ENCODE measurements at places on chromosomes 13 and 19. TPM values are rescaled to one million over a fixed set of nuclear protein-coding genes. Genes with fewer than 3 reads are reported as not detected.

CGB5 gene
- not detected for polyA plus RNA-seq

EFNA2 gene
- 1.4 TPM for polyA plus RNA-seq

MVB12A gene
- polyA plus RNA-seq: 59.5 TPM

NCAN gene
- polyA plus RNA-seq: 0.10 TPM

DNA sequence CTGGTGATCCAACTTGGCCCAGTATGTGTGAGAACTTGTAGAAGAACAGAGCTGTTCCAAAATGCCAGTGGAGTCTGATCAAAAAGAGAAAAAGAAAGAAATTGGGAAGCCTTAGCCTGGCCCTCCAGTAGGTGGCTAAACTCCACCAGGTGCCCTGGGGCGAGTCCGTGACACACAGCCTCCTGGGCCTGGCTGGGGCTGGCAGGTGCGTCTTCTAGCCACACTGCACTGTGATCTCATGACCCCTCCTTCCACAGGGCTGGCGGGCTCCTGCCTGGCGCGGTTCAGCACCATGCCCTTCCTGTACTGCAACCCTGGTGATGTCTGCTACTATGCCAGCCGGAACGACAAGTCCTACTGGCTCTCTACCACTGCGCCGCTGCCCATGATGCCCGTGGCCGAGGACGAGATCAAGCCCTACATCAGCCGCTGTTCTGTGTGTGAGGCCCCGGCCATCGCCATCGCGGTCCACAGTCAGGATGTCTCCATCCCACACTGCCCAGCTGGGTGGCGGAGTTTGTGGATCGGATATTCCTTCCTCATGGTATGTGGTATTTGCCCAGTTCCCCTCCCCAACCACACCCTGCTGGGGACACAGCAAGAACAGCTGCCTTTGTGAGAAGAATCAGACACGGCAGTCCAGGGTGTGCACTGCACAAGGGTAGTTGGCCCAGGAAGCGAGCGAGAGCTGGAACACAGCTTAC, 53.7 kb downstream of the RAB20 start:
- H3K4me3 ChIP-seq: no peak overlapping the region
- H3K27ac ChIP-seq: peak overlapping the region; percentile 13
- no peak for DNase-seq
- peaks cover 8% of the 10 kb centered on the region for H3K36me3 ChIP-seq
- H3K27me3 ChIP-seq: no peaks in the 10 kb centered on the region
- H3K4me1 ChIP-seq: peaks cover 31% of the 10 kb centered on the region

DNA sequence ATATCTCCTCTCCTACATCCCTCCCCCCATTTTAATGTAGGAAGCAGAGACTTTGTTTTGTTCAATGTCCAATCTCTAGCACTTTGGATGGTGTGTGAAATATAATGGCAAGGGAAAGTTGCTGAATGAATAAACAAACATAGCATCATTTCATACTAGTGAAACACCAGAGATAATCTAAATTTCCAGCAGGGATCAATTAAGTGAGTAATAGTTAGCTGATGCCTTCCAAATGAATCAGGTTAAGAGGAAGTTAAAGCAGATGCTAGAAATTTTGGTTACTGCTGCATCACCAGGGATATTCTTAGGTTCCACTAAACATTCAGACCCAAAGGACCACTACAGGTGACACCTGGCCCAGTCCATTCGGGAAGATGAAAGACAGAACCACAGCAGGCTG, 8.1 kb downstream of the MRPS31 start:
- no peaks in the 10 kb centered on the region for H3K4me1 ChIP-seq
- H3K4me3 ChIP-seq: no peak overlapping the region
- DNase-seq: no peak
- peaks cover 53% of the 10 kb centered on the region for H3K36me3 ChIP-seq
- H3K27me3 ChIP-seq: no peaks in the 10 kb centered on the region
- H3K27ac ChIP-seq: no peak overlapping the region

DNA sequence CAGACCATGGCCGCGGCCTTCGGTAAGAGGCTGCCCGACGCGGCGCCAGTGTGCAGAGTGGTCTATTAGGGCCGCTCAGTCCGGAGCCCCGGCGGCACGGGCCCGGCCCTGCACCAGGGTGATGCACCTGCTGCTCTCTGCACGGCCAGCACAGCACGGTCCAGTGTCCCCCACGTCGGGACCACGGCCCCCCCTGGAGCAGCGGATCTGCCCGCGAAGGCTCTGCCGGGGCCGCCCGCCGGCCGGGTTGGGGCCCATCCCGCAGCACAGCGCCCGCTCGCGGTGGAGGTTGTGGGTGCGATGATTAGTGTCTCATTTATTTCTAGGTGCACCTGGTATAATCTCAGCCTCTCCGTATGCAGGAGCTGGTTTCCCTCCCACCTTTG, 7.9 kb downstream of the PTBP1 start:
- H3K4me3 ChIP-seq: no peak overlapping the region
- H3K36me3 ChIP-seq: peaks cover 100% of the 10 kb centered on the region
- no peaks in the 10 kb centered on the region for H3K27me3 ChIP-seq
- H3K27ac ChIP-seq: no peak overlapping the region
- DNase-seq: no peak
- H3K4me1 ChIP-seq: peaks cover 33% of the 10 kb centered on the region

DNA sequence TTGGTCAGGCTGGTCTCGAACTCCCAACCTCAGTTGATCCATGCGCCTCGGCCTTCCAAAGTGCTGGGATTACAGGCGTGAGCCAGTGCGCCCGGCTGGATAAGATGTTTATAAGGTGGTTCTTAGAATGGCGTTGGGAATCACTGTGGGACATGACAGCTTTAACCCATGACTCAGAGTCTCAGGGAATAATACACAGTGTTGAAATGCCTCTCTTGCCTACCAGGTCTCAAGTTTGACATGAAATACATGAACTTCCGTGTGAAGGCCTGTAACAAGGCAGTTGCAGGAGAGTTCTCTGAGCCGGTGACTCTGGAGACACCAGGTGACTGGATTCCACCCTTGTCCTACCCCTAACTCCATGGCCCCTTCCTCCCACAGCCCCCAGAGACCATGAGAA, 12.6 kb downstream of the FSD1 start:
- DNase-seq: peak; percentile 12
- H3K27ac ChIP-seq: no peak overlapping the region
- no peaks in the 10 kb centered on the region for H3K27me3 ChIP-seq

GRCh38 chr13:113928685-113929627, 44.9 kb downstream of the C13orf46 start:
- H3K36me3 ChIP-seq: no peaks in the 10 kb centered on the region
- no peaks in the 10 kb centered on the region for H3K27me3 ChIP-seq
- no peak overlapping the region for H3K27ac ChIP-seq
- no peak overlapping the region for H3K4me3 ChIP-seq
- DNase-seq: peak; percentile 45
- H3K4me1 ChIP-seq: no peaks in the 10 kb centered on the region

- peaks cover 8% of the 10 kb centered on the region for H3K27me3 ChIP-seq
- no peaks in the 10 kb centered on the region for H3K4me1 ChIP-seq
- no peak for DNase-seq
- no peak overlapping the region for H3K4me3 ChIP-seq
- no peak overlapping the region for H3K27ac ChIP-seq
These were observed 34.2 kb downstream of the GPR42 start for GRCh38 chr19:35404879-35405622.

- no peak overlapping the region for H3K4me3 ChIP-seq
- H3K36me3 ChIP-seq: no peaks in the 10 kb centered on the region
- no peaks in the 10 kb centered on the region for H3K27me3 ChIP-seq
These were observed 250.3 kb downstream of the DLEU7 start for GRCh38 chr13:50593207-50593606.

- H3K27me3 ChIP-seq: no peaks in the 10 kb centered on the region
- DNase-seq: peak; percentile 86
- H3K4me3 ChIP-seq: peak overlapping the region; percentile 8
- peaks cover 30% of the 10 kb centered on the region for H3K36me3 ChIP-seq
- peak overlapping the region; percentile 91 for H3K27ac ChIP-seq
- H3K4me1 ChIP-seq: peaks cover 42% of the 10 kb centered on the region
These were observed 868 bp upstream of the EGLN2 start for GRCh38 chr19:40797963-40798682.

DNA sequence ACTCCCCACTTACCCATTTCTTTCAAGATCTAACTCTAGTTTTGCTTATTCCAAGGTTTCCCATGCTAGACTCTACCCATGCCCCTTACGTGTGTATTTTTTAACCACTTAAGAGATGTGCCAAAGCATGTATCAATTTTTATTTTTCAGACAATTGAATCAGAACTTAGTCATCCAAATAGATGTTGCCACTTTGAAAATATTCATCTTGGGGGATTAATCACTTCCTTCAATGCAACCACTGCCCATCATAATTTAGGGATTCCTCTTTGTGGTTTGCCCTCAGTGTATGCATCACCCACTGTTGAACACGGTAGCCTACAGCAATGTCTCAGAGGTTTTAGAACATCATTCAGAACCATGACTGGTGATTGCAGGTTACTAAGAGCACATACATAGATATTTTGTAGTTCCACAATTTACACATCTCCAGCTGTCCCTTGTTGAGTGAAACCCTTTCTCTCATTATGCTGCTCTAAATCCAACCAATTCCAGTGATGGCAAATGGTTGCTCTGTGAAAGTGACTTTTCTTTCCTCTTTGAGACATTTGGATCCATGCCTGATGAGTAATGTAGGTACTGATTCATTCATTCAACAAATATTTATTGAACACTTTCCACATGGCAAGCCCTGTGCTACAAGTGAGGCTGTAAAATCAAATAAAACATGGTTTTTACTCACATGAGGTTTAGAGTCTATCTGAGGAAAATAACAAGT, 60.6 kb upstream of the SERP2 start:
- no peaks in the 10 kb centered on the region for H3K27me3 ChIP-seq
- DNase-seq: no peak
- H3K36me3 ChIP-seq: no peaks in the 10 kb centered on the region
- no peak overlapping the region for H3K27ac ChIP-seq

GRCh38 chr13:44620057-44620456, 43.9 kb upstream of the TSC22D1 start:
- H3K4me1 ChIP-seq: no peaks in the 10 kb centered on the region
- no peak for DNase-seq
- H3K4me3 ChIP-seq: no peak overlapping the region
- no peak overlapping the region for H3K27ac ChIP-seq

GRCh38 chr19:55491546-55492360, 3.5 kb downstream of the SSC5D start:
- H3K4me1 ChIP-seq: peaks cover under 1% of the 10 kb centered on the region
- H3K4me3 ChIP-seq: no peak overlapping the region
- no peaks in the 10 kb centered on the region for H3K27me3 ChIP-seq

DNA sequence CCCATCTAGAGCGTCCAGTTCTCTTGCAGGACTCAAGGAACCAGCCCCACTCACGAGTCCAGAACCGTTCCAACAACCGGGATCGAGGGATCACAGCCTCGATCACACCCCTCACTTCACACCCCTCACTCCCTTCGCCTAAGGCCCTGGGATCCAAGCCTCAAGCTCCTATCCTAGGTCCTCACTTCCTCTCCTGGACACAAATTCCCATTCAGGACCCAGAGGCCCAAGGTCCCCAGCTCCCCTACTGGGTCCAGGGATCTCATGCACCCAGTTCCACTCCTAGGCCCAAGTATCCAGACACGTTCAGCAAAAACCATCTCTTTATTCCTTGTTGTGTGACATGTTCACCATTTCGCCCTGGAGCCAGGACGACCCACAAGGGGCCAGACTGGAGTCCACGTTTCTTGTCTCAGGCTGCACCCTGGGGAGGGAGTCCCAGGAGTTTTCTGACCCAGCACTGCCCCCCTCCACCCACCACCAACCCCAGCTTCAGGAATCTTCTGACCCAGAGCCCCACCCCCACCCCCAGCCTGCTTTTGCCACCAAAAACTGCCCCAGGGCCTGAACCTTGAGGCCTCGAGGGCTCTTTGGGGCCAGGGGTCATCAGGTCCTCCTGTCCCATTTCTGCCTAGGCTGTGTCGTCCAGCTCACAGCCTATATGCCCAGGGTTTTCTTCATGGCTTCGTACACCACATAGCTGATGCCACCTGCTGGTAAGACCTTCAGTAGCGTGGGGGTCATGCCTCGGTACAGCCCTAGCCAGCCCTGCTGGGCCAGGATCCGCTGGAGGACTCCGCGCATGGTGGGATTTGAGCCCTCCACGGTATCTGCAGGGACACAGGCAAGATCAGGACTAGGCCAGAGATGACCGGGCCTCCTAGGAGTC, 1.4 kb upstream of the KHSRP start:
- H3K4me3 ChIP-seq: peak overlapping the region; percentile 89
- no peak for DNase-seq
- H3K4me1 ChIP-seq: peaks cover 32% of the 10 kb centered on the region
- H3K27ac ChIP-seq: peak overlapping the region; percentile 87
- H3K36me3 ChIP-seq: no peaks in the 10 kb centered on the region

DNA sequence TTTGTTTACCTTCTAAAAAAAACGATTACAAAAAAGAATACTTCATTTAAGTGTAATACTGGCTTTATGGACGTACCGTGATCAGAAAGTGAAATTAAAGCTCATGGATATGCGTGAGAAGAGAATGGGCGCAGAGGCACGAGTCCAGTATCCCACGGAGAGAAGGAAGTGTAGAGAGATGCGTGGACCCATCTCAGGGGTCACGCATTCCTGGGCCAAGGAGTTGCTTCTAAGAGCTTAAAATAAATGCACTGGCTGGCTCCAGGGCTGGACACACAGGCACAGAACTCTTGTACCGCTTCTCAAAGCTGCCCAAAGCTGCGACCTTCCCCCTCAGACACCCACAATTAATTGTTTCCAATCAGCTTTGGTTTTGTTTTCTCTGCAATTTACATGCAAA, 8.7 kb upstream of the SPC24 start:
- peak overlapping the region; percentile 79 for H3K27ac ChIP-seq
- no peak for DNase-seq
- H3K4me1 ChIP-seq: peaks cover 17% of the 10 kb centered on the region
- no peaks in the 10 kb centered on the region for H3K36me3 ChIP-seq
- H3K27me3 ChIP-seq: no peaks in the 10 kb centered on the region

DNA sequence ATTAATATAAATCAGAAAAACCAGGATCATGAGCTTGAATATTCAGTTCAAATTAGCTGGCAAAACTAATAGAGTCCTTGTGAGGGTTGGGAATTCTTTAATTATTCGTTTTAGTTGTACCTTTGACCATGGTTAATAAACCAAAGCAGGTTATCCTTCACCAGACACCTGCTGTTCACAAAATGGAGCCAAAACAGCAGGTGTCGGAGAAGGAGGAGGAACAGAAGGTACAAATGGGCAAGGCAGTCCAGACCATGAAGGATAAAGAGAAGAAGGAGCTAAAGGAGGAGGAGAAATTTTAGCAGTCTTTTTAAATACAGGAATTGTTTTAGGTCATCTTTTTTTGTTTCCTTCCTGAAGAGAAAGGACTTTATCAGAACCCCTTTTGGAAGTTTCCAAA, 106.1 kb downstream of the NHLRC3 start:
- no peak overlapping the region for H3K27ac ChIP-seq
- H3K4me3 ChIP-seq: no peak overlapping the region
- no peaks in the 10 kb centered on the region for H3K27me3 ChIP-seq
- no peaks in the 10 kb centered on the region for H3K36me3 ChIP-seq

Data from left lung (tissue), 14 donors.